ENCODE measurements at places on chromosomes 3 and 15.

- DNase-seq = no peak
Observed at GRCh38 chr3:57851304-57851703, 95.2 kb downstream of the SLMAP start.

- DNase-seq = no peak
Observed at GRCh38 chr3:124609402-124609801, 120.8 kb upstream of the UMPS start.

- DNase-seq = no peak
Observed at GRCh38 chr3:194040516-194041273, 95.3 kb upstream of the HES1 start.

DNA sequence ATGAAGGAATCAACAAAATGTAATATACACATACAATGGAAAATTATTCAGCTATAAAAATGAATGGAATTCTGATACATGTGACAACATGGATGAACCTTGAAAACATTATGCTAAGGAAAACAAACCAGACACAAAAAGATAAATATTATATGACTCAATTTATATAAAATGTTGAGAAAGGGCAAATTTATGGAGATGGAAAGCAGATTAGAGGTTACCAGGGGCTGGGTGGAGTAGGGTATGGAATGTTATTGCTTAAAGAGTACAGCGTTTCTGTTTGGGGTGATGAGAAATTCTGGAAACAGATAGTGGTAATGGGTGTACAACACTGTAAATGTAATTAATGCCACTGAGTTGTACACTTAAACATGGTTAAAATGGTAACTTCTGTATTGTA, 50.9 kb downstream of the EMC4 start:
- DNase-seq = no peak

- DNase-seq = peak; percentile 72
Observed at GRCh38 chr15:101088788-101089578, 162.9 kb downstream of the CHSY1 start.

- no peak for DNase-seq
Observed at GRCh38 chr15:43493703-43494472, 932 bp upstream of the TP53BP1 start.

Measured in RWPE2 (cell line).